ENCODE measurements at places on chromosomes 2 and 18. TPM values are rescaled to one million over a fixed set of nuclear protein-coding genes. Genes with fewer than 3 reads are reported as not detected.

GRCh38 chr18:12044591-12044990, 49.1 kb upstream of the ANKRD62 start:
- DNase-seq: no peak

OTOS gene
- not detected for total RNA-seq

SP5 gene
- not detected for total RNA-seq

DSG3 gene
- not detected for total RNA-seq

PDE11A gene
- 1.7 TPM for total RNA-seq

GRCh38 chr2:237735798-237736197, 62.8 kb upstream of the RBM44 start:
- DNase-seq: no peak

SNED1 gene
- 19.2 TPM for total RNA-seq

DNA sequence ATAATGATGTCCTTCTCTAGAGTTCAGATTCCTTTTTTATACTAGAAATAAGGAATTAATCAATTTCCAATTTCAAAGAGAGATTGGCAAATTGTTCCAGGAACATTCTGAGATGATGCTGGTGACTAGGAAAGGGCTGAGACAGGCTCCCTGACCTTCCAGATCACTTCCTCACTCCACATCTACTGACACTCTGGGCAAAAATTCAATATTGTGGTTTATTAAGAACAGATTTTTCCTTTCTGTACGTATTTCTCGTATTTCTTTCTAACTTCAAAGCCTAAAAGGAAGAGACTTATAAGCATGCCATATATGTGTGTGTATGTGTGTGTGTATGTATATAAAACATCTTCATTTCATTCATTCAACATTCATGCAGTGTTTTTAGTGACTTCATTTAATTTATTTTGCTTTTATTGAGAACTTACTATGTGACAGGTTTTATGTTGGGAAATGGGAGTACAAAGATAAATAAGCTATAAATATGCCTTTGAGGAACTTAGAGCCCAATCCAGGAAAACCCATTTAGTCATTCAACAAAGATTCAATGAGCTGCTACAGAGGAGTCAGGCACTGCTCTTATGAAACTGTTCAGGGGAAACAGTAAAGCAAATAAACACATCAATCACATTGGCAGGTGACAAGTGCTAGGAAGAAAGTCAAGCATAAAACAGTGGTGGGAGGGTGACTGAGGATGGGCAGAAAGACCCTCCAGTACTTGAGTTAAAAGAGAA, 137.9 kb downstream of the RDH14 start:
- DNase-seq: no peak

POTEJ gene
- total RNA-seq: not detected

- DNase-seq: no peak
Observed at GRCh38 chr2:32773448-32773808, 145.6 kb downstream of the TTC27 start.

CLEC4F gene
- 0.12 TPM for total RNA-seq

DNA sequence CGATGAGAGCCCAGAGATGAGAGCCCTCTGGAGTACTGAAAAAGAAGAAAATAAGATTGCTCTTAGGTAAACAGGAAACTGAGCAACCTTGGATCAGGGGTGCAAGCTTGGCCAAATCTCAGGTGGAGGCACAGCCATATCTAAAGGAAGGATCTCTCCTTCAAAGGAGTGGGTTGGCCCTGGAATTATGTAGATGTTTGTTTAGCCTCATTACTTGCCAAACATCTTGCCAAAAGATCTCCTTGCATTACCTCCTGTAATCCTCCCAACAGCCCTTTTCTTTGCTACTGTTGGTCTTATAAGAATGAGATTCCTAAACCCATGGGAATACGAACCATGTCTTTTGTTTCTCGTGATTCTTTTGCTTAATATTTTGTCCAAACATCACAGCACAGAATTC, 332.6 kb upstream of the NCKAP5 start:
- DNase-seq: no peak

- no peak for DNase-seq
Observed at GRCh38 chr18:62877411-62878221, 162.3 kb downstream of the PHLPP1 start.

DNA sequence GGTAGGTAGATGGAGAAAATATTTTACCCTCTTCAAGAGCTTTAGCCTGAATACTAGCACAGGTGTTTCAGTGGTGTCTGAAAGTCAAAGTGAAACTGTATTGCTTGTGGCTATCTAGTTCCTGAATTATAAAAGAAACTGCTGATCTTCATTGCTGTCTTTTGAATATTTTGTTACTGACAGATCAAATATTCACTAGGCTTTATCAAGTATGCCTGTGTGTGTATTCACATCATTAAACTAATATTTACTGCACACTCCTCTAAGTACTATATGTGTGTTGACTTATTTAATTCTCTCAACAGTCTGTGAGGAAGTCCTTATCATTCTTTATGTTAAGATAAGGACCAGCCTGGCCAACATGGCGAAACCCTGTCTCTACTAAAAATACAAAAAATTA, 139.6 kb downstream of the SOCS6 start:
- DNase-seq: no peak

DNA sequence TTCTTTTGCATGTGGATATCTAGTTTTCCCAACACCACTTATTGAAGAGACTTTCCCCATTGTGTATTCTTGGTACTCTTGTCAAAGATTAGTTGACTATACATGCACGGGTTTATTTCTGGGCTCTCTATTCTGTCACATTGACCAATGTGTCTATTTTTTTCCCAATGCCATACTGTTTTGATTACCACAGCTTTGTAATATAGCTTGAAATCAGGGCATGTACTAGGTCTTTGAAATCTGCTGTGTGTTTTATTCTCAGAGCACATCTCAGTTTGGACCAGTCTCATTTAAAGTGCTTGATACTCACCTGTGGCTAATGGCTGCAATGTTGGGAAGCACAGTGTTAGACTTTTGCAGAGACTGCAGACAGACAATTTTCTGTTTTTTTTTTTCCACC, 32.8 kb upstream of the IL36G start:
- no peak for DNase-seq

GRCh38 chr2:236273126-236273525, 8.9 kb upstream of the ASB18 start:
- DNase-seq: no peak

TUBB8B gene
- not detected for total RNA-seq

All from pancreas (tissue), 10 donors.